Transverse colon (tissue), 4 donors: ENCODE measurements at places on chromosomes 2 and 18. TPM values are rescaled to one million over a fixed set of nuclear protein-coding genes. Genes with fewer than 3 reads are reported as not detected.

GRCh38 chr18:7757175-7757574 lies 190.1 kb downstream of the PTPRM start:
- no peaks in the 10 kb centered on the region for H3K27me3 ChIP-seq
- H3K27ac ChIP-seq, result no peak overlapping the region
- no peak for DNase-seq
- no peaks in the 10 kb centered on the region for H3K36me3 ChIP-seq
- H3K4me1 ChIP-seq, result no peaks in the 10 kb centered on the region
- no peak overlapping the region for H3K4me3 ChIP-seq

- H3K27ac ChIP-seq, result no peak overlapping the region
- H3K4me1 ChIP-seq, result no peaks in the 10 kb centered on the region
- no peak for DNase-seq
- no peaks in the 10 kb centered on the region for H3K27me3 ChIP-seq
Observed at GRCh38 chr2:235852526-235852920, 315.7 kb downstream of the GBX2 start.

Gene TMEM37
- 210 TPM for total RNA-seq

Gene TIMM21
- 10.5 TPM for total RNA-seq

Gene PSMG2
- total RNA-seq, result 14.7 TPM

- H3K27me3 ChIP-seq, result no peaks in the 10 kb centered on the region
- H3K4me1 ChIP-seq, result no peaks in the 10 kb centered on the region
- H3K4me3 ChIP-seq, result no peak overlapping the region
- H3K36me3 ChIP-seq, result no peaks in the 10 kb centered on the region
- no peak overlapping the region for H3K27ac ChIP-seq
Observed at GRCh38 chr2:179622112-179622511, 239.3 kb downstream of the ZNF385B start.

DNA sequence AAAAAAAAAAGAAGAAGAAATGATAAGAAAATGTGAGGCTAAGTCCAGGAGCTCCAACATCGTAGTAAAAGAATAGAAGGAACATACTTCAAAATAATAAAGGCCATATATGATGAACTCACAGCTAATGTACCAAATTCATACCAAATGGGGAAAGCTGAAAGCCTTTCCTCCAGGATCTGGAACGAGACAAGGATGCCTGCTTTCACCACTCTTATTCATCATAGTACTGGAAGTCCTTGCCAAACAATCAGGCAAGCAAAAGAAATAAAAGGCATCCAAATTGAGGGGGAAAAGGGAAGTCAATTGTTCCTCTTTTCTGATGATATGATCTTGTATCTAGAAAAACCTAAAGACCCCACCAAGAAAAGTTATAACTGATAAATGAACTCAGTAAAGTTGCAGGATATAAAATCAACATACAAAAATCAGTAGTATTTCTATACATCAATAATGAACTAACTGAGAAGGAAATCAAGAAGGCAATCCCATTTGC lies 170.6 kb downstream of the METTL4 start:
- no peak overlapping the region for H3K4me3 ChIP-seq
- DNase-seq, result no peak
- H3K4me1 ChIP-seq, result no peaks in the 10 kb centered on the region
- no peaks in the 10 kb centered on the region for H3K27me3 ChIP-seq

Gene ITGB6
- total RNA-seq, result 12.3 TPM

DNA sequence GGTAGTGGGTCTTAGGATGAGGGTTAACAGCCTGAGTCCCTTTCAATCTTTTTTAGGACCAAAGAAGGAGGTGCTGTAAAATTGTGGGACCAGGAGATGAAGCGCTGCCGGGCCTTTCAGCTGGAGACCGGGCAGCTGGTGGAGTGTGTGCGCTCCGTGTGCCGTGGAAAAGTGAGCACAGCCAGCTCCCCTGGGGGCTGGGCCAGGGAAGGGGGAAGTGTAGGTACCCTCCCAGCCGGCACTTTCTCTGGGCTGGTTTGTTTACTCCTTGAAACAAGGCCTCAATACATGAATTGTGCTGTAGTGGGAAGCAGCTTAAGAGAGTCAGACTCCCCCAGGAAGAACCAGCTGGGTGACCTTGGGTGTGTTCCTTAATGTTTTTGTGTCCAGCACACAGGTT lies 90.1 kb downstream of the RTN4 start:
- no peaks in the 10 kb centered on the region for H3K27me3 ChIP-seq
- H3K4me1 ChIP-seq, result peaks cover 6% of the 10 kb centered on the region
- H3K27ac ChIP-seq, result no peak overlapping the region

GRCh38 chr2:44479127-44479887 lies 117.6 kb downstream of the CAMKMT start:
- peak; percentile 16 for DNase-seq
- H3K36me3 ChIP-seq, result no peaks in the 10 kb centered on the region
- H3K27me3 ChIP-seq, result no peaks in the 10 kb centered on the region

Gene PRLH
- total RNA-seq, result not detected

Gene PSTPIP2
- 21.9 TPM for total RNA-seq

DNA sequence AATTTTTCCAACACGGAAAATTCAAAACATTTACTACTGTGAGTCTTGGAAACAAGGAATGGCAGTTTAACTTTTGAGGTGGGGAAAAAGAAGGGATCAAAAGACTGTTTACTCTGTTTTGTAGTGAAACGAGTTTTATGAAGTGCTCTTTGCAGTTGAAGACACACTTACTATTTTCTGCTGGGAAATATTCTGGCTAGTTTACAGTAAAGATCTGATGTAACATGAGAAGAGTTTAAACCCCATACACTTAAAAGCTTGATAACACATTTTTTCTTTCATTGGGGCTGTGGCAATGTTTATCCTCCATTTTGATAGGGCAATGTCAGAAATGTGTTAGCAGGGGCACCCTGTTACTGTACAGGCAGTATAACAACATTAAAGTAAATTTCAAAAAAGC lies 124.9 kb upstream of the SMAD7 start:
- H3K27me3 ChIP-seq, result no peaks in the 10 kb centered on the region
- no peak overlapping the region for H3K4me3 ChIP-seq
- no peak overlapping the region for H3K27ac ChIP-seq
- DNase-seq, result no peak
- H3K36me3 ChIP-seq, result no peaks in the 10 kb centered on the region
- H3K4me1 ChIP-seq, result peaks cover 8% of the 10 kb centered on the region

Gene ASAP2
- total RNA-seq, result 58.7 TPM

Gene IL1R2
- total RNA-seq, result 7.1 TPM

Gene COL3A1
- total RNA-seq, result 424 TPM

Gene SERPINB2
- total RNA-seq, result not detected
